Stimulated activated CD8-positive, alpha-beta memory T cell treated with anti-CD3 and anti-CD28 coated beads, Interleukin-4, amount 100 ng/mL, for 4 hours (primary cell): ENCODE measurements at places on chromosomes 6 and 20.

DNA sequence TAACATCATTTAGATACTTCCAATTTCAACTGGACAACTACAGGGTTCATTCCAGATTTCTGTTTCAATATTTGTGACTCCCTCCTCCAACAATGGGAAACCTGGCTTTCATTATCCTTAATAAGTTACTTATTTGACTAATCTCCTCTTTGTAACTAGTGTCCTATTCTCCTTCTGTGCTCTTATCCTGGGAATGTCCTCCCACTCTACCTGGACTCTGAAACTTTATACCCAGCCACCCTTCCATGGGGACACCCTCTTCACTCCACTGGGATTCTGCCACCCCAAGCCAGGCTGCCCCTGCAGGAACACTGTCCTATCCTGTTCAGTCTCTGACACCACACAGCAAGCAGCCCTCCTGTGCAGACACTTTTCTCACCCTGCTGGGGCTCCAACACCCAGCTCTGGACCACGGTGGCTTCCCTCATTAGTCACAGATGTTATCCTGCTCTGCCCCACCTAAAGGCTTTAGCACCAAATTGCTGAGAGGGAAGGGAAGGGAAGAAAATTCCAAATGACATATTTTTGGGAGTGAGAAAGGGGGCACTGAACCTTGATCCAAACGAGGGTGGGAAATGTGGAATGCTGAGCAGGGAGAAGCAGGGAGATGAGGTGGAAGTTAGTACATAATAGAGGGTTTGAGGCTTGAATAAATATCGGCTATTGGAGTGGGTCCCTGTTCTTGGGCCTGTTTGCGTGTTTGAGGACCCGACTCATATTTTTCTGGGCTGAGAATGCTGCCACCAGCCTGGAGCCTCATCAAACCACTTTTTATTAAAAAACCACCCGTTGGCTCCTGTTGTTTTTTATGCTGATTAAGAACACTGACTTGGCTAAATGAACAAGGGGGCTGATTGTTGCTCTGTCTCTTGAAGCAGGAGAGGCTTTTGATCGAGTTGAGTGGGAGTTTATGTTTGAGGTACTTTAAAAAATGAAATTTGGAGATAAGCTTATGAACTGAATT, 54.0 kb upstream of the AKIRIN2 start:
- no peak for DNase-seq

GRCh38 chr6:17415321-17415720, 21.9 kb downstream of the CAP2 start:
- DNase-seq = no peak

DNA sequence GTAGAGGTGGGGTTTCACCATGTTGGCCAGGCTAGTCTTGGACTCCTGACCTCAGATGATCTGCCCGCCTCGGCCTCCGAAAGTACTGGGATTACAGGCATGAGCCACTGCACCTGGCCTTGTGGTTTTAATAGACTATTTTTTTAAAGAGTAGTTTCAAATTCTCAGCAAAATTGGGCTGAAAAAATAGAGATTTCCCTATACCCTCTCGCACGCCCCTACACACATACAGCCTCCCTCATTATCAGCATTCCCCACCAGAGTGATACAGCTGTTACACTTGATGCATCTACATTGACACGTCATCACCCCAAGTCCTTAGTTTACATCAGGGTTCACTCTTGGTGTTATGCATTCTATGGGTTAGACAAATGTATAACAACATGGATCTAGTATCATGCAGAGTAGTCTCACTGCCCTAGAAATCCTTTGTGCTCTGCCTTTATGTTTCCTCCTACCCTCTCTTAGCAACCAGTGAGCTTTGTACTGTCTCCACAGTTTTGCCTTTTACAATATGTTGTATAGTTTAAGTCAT, 103.6 kb downstream of the CDYL start:
- no peak for DNase-seq

DNA sequence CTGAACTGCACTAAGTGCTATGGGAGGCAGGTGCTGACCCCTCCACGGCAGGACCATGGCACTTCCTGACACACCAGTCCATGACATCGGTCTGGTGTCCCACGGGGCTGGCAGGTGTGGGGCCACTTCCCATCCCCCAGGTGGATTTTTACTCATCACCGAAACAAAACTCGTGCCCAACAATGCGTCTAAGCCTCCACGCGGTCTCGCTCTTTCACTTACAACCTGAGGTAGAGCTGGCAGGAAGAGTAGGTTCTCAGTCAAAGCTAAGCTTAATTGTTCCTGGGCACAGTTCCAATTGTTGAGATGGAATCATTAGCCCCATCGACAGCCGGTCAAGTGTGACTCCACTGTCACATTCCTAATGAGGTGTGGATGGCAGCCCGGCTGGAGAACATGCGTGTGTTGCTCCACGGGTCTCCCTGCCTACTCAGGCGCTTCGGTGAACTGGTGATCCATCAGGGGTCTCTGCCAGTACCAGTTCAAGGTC, 125.7 kb downstream of the SLC23A2 start:
- no peak for DNase-seq

DNA sequence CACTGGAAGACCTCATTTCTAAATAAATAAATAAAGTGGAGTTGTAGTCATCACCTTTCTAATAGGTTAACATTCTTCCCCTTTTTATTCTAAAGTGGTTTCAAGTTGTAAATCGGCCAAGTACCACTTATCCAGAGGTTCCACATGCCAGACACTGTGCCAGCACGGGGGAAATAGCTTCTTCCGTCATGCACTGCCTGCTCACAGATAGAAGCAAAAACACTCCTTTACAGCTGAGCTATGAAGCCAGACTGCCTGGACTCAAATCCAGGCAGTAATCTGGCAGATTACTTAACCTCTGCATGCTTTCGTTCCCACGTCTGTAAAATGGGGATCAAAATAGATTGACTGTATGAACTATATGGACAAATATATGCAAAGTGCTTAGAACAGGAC, 17.2 kb upstream of the SCML4 start:
- DNase-seq = no peak

DNA sequence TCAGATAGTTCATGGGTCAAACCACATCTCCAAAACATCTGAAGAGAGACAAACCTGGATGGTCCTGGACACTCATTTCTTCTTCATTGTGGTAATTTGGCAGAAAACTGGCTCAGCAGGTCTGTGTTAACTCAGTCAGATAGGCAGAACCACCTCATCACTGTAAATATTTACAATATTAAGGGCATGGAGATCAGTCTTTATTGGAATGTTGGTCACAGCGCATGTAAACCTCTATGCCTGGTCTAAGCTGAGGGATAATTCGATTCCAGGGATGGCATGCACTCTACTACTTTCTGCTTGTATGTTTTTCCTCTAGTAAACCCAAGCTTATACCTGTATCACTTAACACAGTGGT, 4.0 kb upstream of the TBC1D7 start:
- DNase-seq = no peak

- DNase-seq = no peak
Measured at GRCh38 chr20:44302026-44302669, 8.9 kb downstream of the FITM2 start.
